ENCODE measurements at places on chromosomes 11 and 22. TPM values are rescaled to one million over a fixed set of nuclear protein-coding genes. Genes with fewer than 3 reads are reported as not detected.
A peak's percentile ranks its signal among the peaks of the same experiment; 100 is the strongest.

DNA sequence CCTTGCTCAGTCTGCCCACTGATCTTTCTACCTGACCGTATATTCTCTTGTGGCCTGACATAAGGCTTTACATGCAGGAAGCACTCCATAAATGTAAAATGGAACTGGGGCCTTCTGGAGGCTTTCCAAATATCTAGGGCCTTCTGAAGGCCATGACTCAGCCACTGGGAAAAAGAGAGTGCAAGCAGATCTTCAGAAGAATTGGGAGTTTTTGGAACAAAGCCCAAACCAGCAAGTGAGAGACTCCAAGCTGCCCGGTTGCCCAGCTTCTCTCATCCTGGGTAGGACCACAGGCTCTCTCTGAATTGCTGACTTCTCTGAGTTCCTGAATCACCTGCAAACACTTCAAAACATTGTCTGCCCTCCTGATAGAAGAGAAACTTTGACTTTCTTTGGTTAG lies 107.9 kb upstream of the BMAL1 start:
- ATAC-seq, result no peak

The C22orf23 gene
- total RNA-seq, result 0.92 TPM

GRCh38 chr11:20363500-20364340 lies at the start of gene HTATIP2:
HTATIP2 (plus strand) TSS chr11:20363714; CDS start chr11:20364238, 524 bp downstream.
- peak; percentile 77 for ATAC-seq

DNA sequence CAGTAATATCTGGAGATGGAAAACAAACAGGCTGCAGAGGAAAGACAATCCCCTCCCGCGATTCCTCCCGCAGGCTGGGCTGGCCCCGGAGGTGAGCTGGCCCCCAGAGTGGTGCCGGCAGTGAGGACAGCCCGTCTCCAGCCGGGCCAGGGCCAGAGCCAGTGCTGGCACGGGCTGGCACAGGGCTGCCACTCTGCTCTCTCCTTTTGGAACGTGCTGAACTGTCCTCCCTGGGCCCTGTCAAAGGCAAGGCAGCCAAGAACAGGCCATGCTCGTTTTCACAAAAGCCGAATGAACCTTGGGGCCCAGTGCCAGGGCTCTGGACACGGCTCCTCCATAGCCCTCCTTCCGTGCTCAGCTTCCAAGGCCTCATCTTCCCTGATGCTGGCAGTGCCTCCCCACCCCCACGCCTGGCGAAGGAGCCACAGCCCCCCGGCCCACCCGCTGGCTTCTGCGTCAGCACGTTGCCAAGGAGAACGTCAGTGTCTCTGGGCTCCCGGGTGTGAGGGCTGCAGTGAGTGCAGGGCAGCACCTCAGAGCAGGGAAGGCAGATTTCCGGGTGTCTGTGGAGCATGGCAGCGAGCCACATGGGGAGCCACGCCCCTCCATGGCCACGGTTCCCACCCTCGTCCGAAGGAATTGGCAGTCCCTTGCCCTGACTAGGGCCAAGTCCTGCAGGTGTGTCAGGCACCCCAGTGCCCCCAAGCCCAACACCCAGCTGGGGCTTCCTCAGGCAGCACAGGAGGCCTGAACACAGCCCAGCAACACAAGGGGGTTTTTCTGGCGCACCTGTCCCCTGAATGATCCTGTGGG lies 28.6 kb downstream of the GNAZ start:
- ATAC-seq, result no peak

The RTN4RL2 gene
- total RNA-seq, result 8.5 TPM

- peak; percentile 75 for ATAC-seq
Observed at GRCh38 chr22:50545522-50546325, at the start of gene KLHDC7B. KLHDC7B (plus strand) TSS chr22:50545899; CDS start chr22:50546244, 345 bp downstream.

The C22orf42 gene
- not detected for total RNA-seq

- ATAC-seq, result no peak
Observed at GRCh38 chr11:14722496-14722895, 78.9 kb downstream of the PDE3B start.

DNA sequence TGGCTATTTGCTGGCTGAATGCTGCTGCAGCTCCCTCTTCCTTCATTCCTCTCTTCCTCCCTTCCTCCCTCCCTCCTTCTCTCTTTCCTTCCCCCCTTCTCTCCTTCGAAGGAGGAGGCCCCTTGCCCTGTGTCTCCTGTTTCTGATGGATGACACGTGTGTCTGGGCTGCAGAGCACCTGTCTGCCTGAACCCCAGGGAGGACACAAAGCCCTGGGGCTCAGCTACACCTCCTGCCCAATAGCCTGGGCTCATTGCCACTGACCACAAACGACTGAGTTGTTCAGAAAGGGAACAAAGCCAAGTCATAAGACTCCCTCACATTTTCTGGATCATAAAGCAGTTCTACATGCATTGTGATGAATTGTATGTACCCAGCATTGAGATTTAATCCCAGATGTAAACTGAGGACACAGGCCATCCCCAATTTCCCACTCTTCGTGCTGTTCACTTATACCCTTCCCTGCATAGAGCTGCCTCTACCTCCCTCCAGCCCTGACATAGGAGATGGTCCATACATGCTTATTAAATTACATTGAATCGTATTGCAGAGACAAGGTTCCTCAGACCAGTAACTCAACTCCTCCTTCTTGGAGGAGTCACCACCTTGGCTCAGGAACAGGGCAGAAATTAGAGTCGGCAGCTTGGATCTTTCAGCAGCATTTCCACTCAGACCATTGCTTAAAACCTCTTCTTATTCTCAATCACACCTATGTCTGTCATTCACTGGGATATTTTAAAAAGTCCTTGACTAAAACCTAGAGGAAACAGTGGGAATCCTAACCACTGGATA lies 1.2 kb downstream of the CSRP3 start:
- ATAC-seq, result no peak

- ATAC-seq, result peak; percentile 98
Observed at GRCh38 chr22:22508274-22509176, at the start of gene ZNF280B. ZNF280B (minus strand) TSS chr22:22508742; CDS start chr22:22489398, 19,344 bp downstream.

DNA sequence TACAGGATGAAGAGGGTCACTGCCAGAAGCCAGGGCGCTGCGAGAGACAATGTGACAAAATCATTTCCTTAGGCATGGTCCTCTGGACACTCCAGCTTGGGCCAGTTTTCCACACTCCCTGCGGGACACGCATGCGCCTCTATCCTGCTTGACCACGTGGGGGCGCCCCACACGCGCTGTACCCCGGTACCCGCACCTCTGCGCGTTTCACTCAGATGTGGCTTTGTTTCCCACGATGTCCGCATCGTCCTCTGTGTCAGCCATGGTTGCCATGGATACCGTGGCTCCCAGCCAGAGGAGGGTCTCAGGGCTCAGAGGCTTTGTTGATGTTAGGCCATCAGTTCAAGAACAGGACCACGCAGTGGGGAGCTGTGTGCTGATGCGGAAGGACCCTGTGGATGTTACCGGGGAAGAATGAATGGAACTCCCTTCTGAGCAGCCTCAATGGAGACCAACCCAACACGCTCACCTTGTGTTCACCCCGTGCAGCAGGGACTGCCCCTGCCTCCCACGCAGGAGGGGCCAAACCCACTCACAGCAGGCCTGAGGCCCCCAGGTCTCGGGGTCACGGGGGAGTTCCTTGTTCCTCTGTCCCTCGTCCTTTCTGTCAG lies 101.1 kb upstream of the SLC22A12 start:
- ATAC-seq, result peak; percentile 97

DNA sequence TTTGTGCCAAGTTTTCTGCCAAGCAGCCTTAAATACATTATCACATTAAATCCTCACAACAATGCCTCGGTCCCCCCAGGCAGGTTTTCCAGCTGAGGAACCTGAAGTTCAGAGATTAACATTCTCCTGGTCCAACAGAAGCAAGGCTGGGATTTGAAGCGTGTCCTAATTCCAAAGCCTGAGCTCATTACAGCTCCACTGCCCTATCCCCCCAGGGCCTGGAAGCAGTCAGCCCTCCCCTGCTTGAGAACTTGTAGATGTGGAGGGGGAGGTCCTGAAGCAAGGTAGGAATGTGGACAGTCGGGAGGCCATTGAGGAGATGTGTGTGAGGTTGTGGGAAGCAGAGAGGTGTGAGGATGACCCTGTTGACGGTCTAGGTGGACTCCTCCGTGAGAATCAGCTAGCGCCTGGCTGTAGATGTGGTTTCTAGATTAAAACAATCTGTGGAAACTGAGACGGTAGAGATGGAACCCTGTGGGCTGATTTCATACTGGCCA lies 8.1 kb downstream of the GRAMD1B start:
- ATAC-seq, result no peak

GRCh38 chr11:119693253-119693815 lies 35.7 kb downstream of the NECTIN1 start:
- no peak for ATAC-seq

DNA sequence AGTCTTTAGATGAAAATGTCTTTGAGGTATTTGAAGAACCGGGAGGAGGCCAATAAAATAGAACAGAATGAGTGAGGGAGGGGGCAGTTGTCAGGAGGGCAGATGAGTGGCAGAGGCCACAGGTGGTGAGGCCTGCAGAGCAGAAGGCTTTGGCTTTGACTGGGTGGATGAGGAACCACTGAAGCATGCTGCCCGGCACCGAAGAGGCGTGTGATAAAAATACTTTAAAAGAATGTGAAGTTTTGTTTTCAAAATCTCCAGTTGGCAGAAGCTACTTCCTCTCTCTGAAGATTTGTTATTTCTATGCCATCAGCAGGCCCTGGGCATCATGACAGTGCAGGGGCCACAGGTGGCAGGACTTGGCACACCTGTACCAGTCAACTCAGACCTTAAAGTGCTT lies 6.3 kb downstream of the MS4A12 start:
- no peak for ATAC-seq

DNA sequence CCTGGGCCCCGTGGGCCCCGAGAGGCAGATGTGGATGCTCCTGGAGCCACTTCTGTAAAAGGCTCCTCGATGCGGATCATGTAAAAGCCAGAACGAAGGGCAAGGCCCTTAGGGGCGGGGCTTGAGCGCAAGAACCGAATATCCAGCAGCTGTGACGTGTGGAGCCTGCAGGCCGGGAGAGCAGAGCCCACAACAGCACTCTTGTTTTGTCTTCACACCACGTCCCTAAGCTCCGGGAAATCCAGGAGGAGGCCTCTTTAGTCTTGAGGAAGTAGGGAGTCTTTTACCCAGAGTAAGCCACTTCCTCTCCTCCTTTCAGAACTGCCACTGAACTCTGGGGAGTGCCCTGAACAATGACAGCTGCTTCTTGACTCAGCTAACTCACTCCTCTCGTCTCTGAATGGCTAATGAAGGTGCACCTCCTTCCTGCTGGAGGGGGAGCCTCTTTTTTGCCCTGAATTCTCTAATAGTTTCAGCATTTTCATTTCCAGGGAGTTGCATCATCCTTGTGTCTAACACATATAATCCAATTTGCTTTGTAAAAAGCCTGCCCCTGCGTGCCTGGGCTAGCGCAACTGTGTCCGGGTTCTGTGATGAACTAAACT lies 12.5 kb downstream of the L3MBTL2 start:
- ATAC-seq, result peak; percentile 94

The DDX25 gene
- total RNA-seq, result 3.6 TPM

The ZNF280A gene
- total RNA-seq, result not detected

DNA sequence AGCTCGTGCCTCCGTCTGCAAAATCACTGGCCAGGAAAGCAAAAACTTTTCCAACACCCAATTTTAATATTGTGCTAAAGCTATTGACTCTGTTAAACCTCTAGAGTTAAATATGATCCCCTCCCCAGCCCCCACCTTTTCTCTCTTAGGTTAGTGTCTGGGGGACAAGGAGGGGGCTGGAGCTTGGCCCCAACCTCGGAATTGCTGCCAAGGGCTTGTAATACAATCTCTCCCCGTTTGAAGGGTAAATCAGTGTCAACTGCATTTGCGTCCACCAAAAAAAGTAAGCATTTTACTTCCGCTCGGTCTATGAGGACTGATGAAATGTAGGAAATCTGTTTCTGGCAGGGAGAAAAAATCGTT lies at the start of gene GAS2:
Gene GAS2 (plus strand): TSS at position 287 of the 363 bp plus-strand sequence. CDS start 8,259 bp downstream, outside the sequence.
- ATAC-seq, result no peak

The MRPL17 gene
- total RNA-seq, result 63.7 TPM

GRCh38 chr22:50134481-50134880 lies 36.0 kb upstream of the PANX2 start:
- ATAC-seq, result no peak

DNA sequence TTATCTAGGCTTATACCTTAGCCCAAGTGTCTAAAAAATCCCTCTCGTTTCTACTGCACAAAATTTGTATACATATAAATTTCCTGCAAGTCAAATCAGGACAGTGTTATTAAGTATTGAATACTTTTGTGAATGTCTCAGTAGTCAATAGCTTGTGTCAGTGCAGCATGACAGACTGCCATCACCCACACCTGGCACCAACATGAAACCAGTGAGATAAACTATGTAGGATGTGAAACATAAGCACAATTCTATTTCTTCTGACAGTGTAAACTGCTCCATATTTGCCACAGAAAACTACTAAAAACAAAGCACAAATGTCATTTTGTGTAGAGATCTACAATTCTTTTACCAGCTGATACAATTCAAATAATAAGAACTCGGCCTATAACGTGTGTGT lies 542.1 kb upstream of the LUZP2 start:
- ATAC-seq, result no peak

GRCh38 chr22:35329114-35329847 lies 29.6 kb downstream of the TOM1 start:
- no peak for ATAC-seq

DNA sequence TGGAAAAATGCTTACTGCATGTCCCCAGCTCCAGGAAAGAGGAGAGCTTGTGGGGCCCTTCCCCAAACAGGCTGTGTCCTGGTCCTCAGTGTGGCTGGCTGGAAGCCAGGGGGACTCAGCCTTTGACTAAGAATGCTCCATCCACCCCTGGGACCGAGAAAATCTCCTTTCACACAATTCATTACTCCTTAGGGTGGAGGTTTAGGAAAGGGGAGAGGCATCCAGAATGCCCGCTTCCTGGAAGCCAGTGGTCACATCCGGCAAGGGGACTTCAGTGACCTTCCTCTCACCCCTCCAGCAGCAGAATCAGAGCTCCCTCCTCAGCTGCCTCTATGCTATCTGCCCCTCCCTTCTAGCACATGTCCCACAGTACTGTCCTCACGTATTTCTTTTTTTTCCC lies 21.9 kb downstream of the ATG16L2 start:
- ATAC-seq, result peak; percentile 40

The SBF1 gene
- total RNA-seq, result 56.7 TPM

- ATAC-seq, result peak; percentile 83
Observed at GRCh38 chr11:130434521-130435223, 6.3 kb upstream of the ADAMTS8 start.

The GUCY1A2 gene
- 7.1 TPM for total RNA-seq

- no peak for ATAC-seq
Observed at GRCh38 chr11:96065379-96065778, 141.5 kb upstream of the MTMR2 start.

GRCh38 chr11:14975252-14975587 lies 3.1 kb upstream of the CALCA start:
- ATAC-seq, result no peak

GRCh38 chr22:36568846-36569245 lies 39.9 kb upstream of the EIF3D start:
- no peak for ATAC-seq

DNA sequence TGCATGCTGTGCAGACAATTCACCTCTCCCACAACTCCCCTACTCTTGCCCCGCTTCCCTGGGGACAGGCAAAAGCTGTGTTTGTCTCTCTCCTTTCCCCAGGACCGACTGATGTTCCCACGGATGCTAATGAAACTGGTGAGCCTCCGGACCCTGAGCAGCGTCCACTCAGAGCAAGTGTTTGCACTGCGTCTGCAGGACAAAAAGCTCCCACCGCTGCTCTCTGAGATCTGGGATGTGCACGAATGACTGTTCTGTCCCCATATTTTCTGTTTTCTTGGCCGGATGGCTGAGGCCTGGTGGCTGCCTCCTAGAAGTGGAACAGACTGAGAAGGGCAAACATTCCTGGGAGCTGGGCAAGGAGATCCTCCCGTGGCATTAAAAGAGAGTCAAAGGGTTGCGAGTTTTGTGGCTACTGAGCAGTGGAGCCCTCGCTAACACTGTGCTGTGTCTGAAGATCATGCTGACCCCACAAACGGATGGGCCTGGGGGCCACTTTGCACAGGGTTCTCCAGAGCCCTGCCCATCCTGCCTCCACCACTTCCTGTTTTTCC lies 1.4 kb upstream of the MADD start:
- no peak for ATAC-seq

Data from motor neuron (in vitro differentiated cells).